CD4-positive, alpha-beta T cell treated with Interleukin-4 for 1 hour (primary cell): ENCODE measurements at places on chromosomes 2 and 18.
A peak's percentile ranks its signal among the peaks of the same experiment; 100 is the strongest.

DNA sequence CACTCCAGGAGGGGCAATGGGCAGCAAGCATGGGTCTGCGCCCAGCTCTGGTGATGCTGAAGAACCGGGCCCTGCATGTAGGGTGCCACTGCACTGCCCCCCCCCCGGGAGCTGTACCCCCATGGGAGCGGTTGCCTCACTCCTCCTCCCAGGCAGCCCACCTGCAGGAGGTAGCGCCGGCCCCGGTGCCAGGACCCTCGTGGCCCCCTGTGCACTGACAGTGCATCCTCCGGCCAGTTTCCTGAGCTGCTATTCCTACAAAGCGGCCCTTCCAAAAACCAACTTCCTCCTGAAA, 109.4 kb downstream of the ZNF516 start:
- no peak for DNase-seq

GRCh38 chr2:128809259-128809636, 490.6 kb upstream of the HS6ST1 start:
- DNase-seq: no peak

DNA sequence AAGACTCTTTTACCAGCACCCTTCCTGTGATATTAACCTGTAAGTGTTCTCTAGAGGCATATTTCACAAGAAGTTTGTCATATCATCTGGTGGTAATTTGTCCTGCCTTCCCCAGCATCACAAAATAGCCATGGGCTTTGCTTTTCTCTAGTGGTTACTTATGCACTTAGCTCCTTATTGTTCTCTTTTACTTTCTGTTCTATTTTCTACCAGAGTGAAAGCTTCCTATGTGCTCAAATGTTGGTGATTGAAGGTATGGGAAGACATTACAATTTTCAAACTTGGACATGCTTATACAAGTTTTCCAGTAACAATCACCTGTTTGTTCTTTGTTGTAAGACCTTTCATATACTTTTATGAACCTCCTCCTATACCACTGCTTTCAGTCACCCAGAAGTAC, 87.0 kb upstream of the KCNH7 start:
- DNase-seq: no peak

- DNase-seq: peak; percentile 44
Measured at GRCh38 chr2:226798422-226799210, 1.0 kb downstream of the IRS1 start.

- DNase-seq: no peak
Measured at GRCh38 chr2:19686439-19686838, 215.3 kb downstream of the TTC32 start.

GRCh38 chr2:36367895-36368353, 12.3 kb downstream of the CRIM1 start:
- DNase-seq: no peak

DNA sequence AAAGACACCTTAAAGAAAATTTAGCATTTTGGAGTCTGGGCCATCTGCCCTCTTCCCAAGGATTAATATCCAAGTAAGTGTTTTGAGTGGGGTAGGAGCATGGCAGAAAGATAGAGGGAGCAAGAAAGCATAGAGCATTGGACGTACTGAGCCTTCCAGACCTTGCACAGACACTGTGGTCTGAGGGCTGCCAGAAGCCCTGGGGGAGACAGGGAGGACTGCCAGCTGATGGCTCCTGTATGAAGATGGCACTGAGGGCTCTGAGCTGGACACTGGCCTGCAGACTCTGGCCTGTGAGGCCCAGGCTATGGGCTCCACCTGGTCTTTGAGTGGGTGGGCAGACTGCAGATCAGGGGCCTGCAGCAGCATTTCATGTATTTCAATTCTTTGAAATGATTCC, 2.9 kb upstream of the PKDCC start:
- DNase-seq: no peak

DNA sequence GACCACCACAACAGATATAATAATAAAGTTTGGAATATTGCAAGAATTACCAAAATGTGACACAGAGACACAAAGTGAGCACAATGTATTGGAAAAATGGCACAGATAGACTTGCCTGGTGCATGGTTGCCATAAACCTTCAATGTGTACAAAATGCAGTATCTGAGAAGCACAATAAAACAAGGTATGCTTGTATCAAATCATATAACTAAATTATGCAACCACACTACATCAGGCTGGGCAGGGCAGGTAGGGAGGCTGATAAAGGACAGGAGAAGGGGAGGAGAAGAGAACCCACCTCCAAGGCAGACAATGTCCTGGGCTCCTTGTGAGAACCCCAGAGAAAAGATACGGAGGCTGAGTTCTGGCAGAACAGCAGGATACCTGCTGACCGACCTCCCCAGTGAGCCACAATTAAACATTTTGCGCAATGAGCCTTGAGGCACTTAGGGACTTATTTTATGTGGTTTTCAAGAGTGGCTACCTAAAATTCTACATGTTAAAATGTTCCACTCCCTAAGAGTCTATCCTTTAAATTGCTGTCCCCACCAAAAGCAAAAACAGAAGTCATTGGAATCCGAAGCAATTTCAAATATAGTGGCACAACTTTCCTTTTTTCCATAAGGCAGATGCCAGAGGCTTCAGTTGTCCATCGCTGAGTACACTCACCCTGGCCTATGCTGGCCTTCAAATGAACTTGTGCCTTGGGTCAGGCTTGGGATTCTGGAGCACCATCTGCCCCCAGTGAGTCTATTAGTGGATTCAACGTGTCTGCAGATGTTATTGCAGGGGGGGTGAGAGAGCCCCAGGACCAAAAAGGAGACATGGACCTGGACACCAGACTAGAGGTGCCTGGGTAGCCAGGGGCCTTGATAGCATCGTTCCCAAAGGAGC, 16.8 kb downstream of the WDFY1 start:
- DNase-seq: no peak

DNA sequence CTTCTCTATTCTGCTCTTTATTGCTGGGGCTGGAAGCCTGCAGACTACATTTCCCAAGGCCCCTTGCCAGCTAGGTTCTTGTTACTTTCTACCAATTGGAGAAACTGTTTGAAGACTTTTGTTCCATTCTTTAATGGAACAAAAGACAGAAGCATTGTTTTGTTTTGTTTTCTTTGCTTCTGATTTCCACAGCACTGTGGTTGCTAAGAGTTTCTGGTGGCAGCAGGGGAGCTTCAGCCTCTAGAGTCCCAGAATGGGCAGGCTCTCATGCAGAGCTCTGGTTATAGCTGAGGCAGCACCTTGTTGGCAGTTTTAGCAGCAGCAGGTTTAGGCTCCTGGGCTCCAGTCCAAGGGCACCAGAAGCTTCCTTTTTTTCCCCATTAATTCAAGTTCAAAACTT, 234.3 kb downstream of the ETAA1 start:
- DNase-seq: no peak

- no peak for DNase-seq
Measured at GRCh38 chr2:70627211-70627898, 73.7 kb upstream of the TGFA start.

DNA sequence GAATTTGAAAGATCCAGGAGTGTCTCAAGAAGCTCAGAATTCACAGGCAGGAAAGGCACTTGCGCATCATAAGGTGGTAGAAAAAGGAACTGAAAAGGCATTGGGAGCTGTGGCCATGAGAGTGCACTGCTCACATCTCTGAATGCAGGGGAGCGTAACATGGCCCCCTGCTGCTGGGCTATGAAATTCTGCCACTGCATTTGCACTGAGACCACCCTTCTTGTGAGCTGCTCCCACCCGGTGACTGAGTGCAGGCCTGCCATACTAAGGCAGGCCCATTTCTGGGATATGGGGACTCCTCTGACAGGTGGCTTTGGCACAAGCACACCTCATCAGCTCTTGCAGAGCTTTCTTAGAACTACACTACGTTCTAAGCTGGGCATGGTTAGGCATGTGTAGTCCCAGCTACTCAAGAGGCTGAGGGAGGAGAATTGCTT, 25.3 kb upstream of the STARD7 start:
- peak; percentile 35 for DNase-seq

DNA sequence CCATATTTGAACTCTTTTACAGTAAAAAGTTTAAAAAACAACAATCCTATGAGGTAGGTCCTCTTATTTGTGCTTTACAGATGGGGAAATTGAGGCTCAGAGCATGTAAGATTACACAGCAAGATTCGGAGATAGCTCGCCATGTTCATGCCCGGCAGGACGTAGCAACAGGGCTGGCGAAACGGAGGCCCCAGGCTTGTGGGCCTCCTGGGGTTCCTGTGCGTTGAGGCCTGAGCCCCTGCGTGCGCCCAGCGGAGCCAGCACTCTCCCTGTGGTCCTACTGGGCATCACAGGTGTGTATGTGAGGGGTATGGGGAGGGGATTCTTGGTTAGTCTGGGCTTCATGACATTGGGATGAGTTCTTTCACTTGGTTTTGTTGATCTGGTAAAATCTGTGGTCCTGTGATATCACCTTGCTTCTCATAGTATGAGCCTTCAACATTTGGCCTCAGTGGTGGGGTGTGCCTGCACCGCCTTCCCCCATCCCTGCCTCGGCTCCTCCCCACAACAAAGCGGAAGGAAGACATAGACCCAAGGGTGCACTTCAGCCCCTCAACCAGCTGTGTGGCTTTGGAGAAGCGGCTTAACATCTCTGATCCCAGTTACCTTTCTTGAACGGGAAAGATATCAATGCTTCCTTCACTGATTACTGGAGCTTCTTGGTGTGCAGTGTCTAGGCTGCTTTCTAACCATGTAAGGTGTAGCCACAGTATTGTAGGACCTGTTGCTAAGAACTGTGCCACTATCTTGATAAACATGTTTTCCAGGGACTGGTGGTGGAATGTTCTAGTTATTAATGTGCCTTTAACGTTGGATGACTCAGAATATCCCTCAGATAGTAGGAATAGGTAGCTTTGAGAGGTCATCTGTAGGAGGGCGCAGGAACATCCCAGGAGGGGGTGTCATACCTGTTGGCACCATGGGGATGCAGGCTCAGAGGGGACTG, 37.2 kb downstream of the HPCAL1 start:
- no peak for DNase-seq

GRCh38 chr2:21422724-21423522, 299.2 kb downstream of the TDRD15 start:
- no peak for DNase-seq

- no peak for DNase-seq
Measured at GRCh38 chr2:3079959-3080948, 297.4 kb downstream of the EIPR1 start.

DNA sequence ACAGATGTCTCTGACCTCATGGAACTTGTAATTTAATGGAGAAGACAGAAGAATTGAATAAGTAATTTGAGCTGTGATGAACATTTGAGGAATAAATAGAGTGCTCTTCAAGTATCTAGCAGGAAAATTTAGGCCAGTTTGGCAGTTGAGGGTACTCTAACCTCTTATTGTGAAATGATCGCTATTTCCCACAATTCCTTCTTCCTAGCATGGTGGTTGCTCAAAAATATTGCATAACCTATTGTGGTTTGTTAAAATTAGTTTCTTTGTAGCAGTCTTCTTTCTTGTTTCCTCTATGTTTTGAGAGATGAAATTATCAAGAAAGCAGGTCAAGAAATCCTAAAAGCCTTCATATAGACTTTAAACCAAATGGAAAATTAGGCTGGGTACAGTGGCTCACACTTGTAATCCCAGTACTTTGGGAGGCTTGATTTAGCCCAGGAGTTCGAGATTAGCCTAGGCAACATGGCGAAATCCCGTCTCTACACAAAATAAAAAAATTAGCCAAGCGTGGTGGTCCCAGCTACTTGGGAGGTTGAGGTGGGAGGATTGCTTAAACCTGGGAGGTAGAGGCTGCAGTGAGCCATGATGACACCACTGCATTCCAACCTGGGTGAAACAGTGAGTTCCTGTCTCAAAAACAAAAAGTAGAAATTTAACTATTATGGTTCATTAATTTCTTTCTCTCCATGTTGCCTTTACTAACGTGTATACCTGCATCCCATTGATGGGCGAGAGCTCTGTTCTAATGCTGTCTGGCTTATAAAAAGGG, 58.7 kb downstream of the RBKS start:
- DNase-seq: no peak

- DNase-seq: no peak
Measured at GRCh38 chr2:197204519-197205250, 105.9 kb downstream of the ANKRD44 start.

GRCh38 chr2:82234283-82234874, 1929.8 kb upstream of the LRRTM1 start:
- no peak for DNase-seq

- peak; percentile 72 for DNase-seq
Measured at GRCh38 chr2:230864605-230865306, at the start of gene ITM2C. Gene ITM2C, plus strand, starts transcription at chr2:230864942. Its CDS starts 84 bp downstream, at chr2:230865026.
